Smooth muscle cell of trachea (primary cell): ENCODE measurements at places on chromosomes 4 and X. TPM values are rescaled to one million over a fixed set of nuclear protein-coding genes. Genes with fewer than 3 reads are reported as not detected.

PDZD4 gene
- total RNA-seq, result 0.15 and 0.33 TPM in 2 replicates

PDGFC gene
- 79.2 and 87.6 TPM in 2 replicates for total RNA-seq

SFRP2 gene
- total RNA-seq, result not detected in 2 replicates

ARHGAP24 gene
- total RNA-seq, result 35.1 and 35.9 TPM in 2 replicates

TBL1X gene
- total RNA-seq, result 20.2 and 23.7 TPM in 2 replicates

ADH4 gene
- total RNA-seq, result not detected in 2 replicates

CLDN34 gene
- not detected in 2 replicates for total RNA-seq

ARAP2 gene
- 1.2 and 1.6 TPM in 2 replicates for total RNA-seq

HPSE gene
- total RNA-seq, result 0.50 and 1.6 TPM in 2 replicates

REELD1 gene
- total RNA-seq, result not detected in 2 replicates

EDA2R gene
- 12.1 and 22.8 TPM in 2 replicates for total RNA-seq

IQCM gene
- total RNA-seq, result not detected in 2 replicates

CYSLTR1 gene
- total RNA-seq, result 0.29 and 0.33 TPM in 2 replicates

GAB3 gene
- total RNA-seq, result 6.5 and 7.3 TPM in 2 replicates

FRMPD3 gene
- total RNA-seq, result under 0.01 and 0.15 TPM in 2 replicates

UGT2B15 gene
- total RNA-seq, result not detected in 2 replicates

TLL1 gene
- total RNA-seq, result 0.15 and 0.17 TPM in 2 replicates

EREG gene
- total RNA-seq, result 0.15 and 0.33 TPM in 2 replicates

H2BW2 gene
- total RNA-seq, result under 0.01 TPM in 1 of 2 replicates, not detected in the other

BMX gene
- 0.73 TPM in 1 of 2 replicates, not detected in the other for total RNA-seq
